ENCODE measurements at places on chromosomes 3 and 15.

DNA sequence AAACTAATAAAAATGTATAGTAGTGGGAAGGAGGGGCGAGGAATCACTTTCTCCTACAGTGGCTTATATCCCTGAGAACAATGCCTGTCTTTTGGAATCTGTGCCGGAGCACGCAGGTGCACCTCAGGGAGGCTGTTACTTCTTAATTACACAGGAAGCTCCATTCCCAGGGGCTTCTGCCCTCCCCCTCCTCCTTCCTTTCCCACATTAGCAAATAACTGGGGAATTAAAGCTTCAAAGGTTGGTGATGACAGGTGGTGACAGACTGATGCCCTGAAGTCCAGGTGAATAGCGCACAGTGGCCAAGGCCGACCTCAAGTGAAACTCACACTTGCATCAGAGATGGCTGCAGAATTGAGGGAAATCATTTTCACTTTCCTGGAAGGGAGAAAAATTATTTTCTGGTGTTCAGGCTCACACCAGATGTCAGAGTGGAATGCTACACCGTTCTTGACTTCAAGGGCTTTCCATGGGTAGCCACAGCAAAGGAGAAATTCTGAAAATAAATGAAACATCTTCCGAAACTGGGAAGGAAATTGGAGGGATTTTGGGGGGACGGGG, 3.7 kb downstream of the GRAMD2A start:
- no peak for DNase-seq

DNA sequence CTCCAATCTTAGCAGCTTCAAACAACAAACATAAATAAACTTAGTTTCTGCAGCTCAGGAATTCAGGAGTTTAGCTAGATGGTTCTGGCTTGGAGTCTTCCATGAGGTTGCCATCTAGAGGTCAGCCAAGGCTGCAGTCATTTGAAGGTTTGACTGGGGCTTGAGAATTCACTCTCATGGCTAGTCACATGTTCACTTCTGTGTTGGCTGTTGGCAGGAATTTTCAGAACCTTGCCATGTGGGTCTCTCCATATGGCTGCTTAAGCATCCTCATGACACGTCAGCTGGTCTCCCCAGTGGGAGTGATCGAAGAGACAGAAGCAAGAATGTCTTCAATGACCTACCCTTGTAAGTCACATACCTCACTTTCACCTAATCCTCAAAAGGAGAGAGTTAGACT, 269.2 kb upstream of the CNTN3 start:
- no peak for DNase-seq

- no peak for DNase-seq
Observed at GRCh38 chr3:15064299-15064834, 748 bp downstream of the MRPS25 start.

GRCh38 chr3:132773071-132773619, 50.9 kb upstream of the NPHP3 start:
- DNase-seq: no peak

DNA sequence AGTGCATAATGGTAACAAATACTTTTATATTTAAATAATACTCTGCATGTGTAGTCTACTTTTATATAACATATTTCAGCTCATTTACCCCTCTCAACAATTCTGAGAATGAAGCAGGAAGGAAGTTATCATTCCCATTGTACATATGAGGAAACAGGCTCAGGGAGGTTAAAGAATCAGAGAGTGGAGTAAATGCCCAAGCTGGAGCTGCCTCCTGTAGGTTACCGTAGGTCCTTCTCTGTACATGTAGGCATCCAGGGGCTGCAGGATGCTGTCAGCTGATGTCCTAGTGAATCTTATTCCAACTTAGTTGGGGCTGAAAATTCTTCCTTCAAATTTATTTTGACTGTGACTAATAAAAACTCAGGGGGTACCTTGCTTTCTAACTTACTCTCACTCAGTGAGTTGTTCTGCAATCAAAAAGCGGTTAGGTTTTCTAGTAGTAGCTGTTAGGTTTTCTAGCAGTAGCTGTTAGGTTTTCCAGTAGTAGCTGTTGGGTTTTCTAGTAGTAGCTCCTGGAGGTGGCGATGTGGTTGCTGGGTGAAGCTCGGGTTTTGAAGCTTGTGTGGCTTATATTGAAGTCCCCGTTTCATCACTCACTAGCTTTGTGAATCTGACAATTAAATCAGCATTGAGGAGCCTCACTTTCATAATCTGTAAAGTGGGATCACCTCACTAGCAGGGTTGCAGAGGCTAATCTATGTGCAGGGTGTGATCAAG, 357.0 kb downstream of the NR2F2 start:
- DNase-seq: no peak

DNA sequence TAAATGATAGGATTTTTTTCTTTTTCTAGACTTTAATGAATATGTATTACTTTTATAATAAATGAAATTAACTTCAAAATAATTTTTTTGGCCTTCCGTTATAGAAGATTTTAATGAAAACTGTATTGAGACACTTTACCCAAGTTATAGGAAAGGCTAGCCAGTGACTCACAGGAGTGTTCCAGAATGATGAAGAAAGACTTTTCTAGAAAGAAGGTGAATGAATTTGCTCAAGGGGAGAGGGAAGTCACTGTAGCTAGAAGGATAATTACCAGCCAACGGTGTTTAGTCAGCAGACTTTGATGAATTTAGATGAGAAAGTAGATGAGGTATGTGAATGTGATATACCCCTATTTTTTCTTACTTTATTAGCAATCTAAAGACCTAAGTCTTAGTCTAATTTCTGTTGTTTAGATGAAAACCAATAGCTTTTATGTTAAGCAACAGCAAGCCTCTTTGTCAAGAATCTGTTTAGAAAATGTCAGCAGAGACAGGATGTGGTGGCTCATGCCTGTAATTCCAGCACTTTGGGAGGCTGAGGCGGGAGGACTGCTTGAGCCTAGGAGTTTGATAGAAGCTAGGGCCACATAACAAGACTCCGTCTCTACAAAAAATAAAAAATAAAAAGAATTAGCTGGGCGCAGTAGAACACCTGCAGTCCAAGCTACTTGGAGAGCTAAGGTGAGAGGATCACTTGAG, 3.2 kb downstream of the ALAS1 start:
- DNase-seq: no peak

- no peak for DNase-seq
Observed at GRCh38 chr15:101023501-101024072, 104.4 kb downstream of the LRRK1 start.

GRCh38 chr3:48344867-48345507, 11.5 kb upstream of the SPINK8 start:
- no peak for DNase-seq

DNA sequence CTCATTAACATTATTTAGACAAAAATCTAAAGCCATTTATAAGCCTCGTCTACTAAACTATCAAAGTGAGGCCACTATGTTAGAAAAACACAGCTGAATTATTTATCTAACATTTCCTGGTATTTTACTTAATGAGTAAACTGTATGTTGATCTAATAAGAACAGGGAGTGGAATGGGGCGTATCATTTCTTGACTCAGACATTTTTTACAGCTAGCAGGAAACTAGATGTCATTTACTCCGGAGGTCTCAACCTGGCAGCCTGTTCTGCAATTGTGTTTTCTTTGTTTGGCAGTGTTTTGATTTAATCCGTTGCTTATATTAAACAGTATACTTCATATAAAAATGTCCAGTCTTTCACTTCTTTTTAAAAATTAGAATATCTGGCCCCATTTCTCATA, 79.1 kb upstream of the ABI3BP start:
- DNase-seq: no peak

GRCh38 chr3:81554801-81555200, 206.6 kb downstream of the GBE1 start:
- DNase-seq: no peak

- no peak for DNase-seq
Observed at GRCh38 chr3:51796854-51797253, 17.8 kb upstream of the IQCF6 start.

- DNase-seq: no peak
Observed at GRCh38 chr3:128800241-128801187, 74.5 kb downstream of the RAB7A start.

- no peak for DNase-seq
Observed at GRCh38 chr3:129226374-129226773, 23.0 kb upstream of the COPG1 start.

DNA sequence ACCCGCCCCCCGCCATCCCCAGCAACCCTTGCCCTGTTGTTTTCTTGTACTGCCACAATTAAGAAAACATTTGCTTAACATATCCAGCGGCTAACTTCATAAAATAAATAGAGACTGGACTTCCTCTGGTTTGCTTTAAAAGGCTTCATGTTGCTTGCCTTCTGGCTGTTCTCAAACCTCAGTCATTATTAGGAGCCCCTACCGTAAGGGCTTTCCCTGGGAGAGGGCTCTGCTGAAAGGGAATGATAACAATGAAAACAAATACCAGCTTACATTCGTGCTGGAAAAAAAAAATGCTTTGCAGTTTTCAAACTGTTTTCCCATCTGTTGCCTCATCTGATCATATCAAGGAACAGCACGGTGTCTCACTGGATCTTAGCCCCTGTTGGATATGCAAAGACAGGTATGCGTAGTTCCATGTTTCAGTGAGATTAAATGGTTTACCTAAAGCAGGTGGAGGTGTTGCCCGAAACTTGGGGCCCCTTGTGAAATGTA, 77.2 kb upstream of the VGLL4 start:
- no peak for DNase-seq

- no peak for DNase-seq
Observed at GRCh38 chr15:50219820-50220219, 37.8 kb downstream of the SLC27A2 start.

DNA sequence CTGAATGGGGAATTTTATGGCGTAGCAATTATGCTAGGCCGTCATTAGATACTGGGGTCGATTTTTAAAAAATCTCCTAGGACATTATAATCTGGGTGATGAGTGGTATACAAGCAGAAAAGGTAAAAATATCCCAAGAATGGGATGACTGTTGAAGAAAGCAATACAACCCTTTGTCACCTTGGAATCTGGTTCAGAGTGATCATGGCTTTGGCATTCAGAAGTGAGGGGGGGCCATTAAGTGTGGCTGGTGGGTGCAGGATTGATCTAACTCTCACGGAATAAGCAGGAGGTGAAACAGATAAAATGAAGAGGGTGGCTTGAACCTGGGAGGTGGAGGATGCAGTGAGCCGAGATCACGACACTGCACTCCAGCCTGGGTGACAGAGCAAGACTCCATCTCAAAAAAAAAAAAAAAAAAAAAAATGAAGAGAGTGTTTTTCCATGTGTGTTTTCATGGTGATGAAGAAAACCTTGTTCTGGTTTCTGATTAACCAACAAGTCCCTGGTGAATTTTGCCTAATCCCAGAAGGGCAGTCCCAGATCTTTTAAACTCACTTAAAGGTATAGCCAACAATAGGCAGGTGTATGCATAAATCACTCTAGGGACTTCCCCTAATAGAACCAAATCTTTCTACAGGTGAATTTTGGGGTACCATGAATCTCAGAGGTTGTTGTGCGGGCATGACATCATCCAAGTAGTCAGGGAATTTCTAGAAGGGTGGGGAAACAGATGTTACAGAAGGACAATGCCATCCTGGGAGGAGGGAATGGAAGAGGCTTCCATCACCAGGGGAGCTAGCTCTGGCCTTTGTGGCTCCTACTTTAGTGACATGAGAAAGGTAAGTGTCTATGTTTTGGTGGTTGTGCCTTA, 3.1 kb upstream of the RAD54L2 start:
- no peak for DNase-seq

- DNase-seq: no peak
Observed at GRCh38 chr15:68207176-68207935, 2.2 kb upstream of the CALML4 start.

- DNase-seq: no peak
Observed at GRCh38 chr15:78938658-78939488, 6.0 kb downstream of the CTSH start.

GRCh38 chr3:153163393-153163724, 1.3 kb downstream of the RAP2B start:
- no peak for DNase-seq

DNA sequence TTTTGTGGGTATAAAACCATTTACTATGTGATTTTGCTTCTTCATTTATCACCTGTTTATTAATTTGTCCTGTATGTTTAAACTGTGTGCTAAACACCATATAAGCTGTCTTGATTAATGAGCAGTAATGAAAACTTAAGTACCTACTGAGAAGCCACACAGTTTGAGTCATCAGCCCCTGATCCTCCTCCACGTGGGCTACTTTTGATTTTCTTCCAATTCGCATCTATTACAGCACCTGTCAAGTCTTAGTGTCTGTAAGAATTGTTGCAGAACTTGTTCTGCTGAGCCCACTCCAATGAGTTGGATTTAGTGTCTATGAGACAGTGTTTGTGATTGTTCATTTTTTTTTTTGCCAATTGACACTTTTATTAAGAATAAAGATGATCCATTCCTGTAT, 16.8 kb downstream of the EPHA6 start:
- DNase-seq: no peak

DNA sequence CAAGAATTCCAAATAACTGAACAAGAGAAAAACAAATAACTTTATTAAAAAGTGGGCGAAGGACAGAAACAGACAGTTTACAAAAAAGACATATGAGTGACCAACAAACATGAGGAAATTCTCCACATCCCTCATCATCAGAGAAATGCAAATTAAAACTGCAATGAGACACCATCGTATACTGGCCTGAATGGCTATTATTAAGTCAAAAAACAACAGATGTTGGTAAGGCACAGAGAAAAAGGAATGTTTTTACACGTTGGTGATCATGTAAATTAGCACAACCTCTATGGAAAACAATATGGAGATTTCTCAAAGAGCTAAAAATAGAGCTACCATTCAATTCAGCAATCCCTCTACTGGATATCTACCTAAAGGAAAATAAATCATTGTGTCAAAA, 1260.4 kb upstream of the ALCAM start:
- DNase-seq: no peak

DNA sequence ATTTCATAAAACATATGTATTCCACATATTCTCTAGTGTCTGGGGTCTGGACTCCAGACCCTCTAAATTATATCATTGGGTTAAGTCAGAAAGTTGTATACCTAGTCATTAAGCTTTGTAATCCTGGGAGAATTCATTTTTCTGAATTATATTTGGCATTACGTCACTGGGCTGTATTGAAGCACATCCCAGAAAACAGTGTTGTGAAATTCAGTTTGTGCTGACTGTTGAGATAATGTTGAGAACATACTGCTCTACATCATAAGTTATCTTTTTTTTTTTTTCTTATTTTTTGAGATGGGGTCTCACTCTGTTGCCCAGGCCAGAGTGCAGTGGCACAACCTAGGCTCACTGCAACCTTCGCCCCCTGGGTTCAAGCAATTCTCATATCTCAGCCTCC, 153.1 kb upstream of the STT3B start:
- DNase-seq: no peak

DNA sequence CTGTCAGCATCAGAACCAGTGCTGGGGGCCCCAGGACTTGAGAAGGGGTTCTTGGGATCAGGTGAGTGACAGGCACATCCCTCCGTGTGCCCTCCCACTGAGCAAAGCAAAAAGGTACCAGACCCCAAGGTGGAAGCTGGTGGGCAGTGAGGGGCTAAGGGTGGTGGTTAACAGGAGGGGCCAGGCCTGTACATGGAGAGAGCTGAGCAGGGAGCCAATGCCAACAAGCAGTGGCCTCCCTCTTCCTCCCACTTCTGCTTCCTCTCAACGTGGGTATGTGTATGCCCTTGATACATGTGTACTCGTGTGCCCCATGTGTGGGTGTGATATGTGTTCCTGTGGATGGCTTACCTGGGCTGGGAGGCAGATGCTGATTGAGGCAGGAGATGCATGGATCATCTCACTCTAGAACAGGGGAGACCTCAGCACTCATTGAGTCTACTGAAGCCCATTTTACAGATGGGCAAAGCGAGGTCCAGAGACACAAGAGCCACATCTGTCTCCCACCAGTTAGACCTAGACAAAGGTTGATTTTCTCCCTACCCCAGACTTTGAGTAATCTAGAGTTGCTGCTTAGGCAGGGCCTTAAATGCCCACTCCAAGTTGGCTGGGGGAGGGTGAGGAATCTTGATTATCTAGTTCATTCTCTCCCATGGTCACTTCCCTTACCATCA, 945 bp downstream of the VIPR1 start:
- DNase-seq: no peak

All from activated CD4-positive, CD25-positive, alpha-beta regulatory T cell (primary cell).